ENCODE measurements at places on chromosomes 4 and X. TPM values are rescaled to one million over a fixed set of nuclear protein-coding genes. Genes with fewer than 3 reads are reported as not detected.

GRCh38 chr4:17817027-17817426, 6.2 kb downstream of the NCAPG start:
- DNase-seq, result peak; percentile 46

DNA sequence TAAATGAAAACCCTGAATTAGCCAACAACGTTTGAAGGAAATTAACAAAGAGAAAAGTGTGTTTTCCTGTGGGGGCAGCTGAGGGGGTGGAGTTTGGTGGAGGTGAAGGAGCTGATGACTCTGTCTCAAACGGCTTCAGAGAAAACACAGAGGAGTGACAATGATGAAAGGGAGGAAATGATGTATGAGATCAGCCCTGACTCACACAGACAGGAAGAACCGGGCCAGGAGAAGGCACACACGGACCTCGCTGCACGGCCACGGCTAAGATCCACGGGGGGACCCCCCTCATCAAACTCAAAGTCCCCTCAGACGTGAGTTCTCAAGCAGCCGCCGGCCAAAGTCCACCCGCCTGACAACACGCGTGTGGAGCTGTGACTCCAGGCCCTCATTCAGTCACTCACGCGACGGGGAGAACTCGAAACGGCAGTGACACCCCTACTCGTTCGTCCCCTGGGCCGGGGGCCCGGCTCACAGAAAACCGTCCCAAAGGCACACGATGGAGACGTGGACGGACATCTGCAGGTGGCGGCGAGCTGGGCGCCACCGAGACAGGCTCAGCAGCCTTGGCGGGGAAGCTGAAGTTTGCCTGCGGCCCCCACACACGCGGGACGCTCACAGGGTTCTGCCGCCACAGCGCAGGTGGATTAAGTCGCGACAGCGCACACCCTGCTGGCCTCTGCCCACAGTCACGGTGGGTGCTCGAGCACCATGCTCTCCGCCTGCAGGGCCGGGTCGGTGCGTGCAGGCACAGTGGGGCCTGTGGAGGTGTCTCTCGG, 28.8 kb downstream of the PPP2R3B start:
- peak; percentile 36 for DNase-seq

DNA sequence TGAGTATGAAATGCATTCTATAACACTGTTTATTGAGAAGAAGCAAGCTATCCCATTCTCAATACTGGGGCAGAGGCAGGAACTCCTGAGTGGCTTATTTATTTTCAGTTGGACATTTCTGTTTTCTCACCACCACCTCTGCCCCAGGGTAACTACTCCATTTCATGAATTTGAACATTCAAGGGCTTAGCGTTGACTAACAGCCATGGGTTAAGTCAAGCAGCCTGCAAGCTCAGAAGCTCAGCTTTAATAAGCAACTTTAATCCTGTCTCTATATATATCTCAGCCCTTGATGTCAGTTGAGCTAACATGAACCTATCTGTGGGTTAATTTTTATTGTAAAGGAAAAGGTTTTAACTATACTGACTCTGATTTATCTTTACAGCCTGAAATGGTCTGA, 93.8 kb downstream of the MBNL3 start:
- no peak for DNase-seq

- DNase-seq, result no peak
These were observed 125.0 kb downstream of the ARHGAP6 start for GRCh38 chrX:11540532-11541377.

Gene TAF7L
- total RNA-seq, result not detected

Gene FHL1
- total RNA-seq, result 139 TPM

Gene MAGEA11
- 10.0 TPM for total RNA-seq

DNA sequence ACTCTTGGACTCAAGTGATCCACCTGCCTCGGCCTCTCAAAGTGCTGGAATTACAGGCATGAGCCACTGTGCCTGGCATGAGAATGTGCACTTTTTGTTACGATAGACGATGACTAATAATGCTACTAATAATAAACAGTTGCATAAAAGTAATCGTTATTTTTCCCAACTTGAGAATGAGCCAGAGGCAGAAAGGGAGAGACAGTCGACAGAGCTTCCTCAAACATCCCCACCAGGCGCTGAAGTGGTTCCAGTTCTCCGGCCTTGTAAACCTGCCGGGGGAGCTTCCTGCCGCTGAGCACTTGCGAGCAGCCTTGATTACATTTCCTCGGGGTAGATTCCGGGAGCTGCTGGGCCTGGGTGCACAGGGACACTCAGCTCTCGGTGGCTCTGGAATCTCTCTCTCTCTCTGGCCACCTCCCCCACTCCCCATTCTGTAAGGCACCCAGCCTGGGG, 8.9 kb upstream of the HTRA3 start:
- DNase-seq, result peak; percentile 51

Gene GABRB1
- 0.04 TPM for total RNA-seq

Gene PF4V1
- total RNA-seq, result not detected

Gene BEX5
- 1.3 TPM for total RNA-seq

GRCh38 chr4:151238477-151238876, 38.5 kb upstream of the PRSS48 start:
- no peak for DNase-seq
